ENCODE measurements at places on chromosomes 16 and 17. TPM values are rescaled to one million over a fixed set of nuclear protein-coding genes. Genes with fewer than 3 reads are reported as not detected.

GRCh38 chr16:67963292-67963661 is 5.2 kb downstream of the SLC12A4 start:
- no peak for DNase-seq

DNA sequence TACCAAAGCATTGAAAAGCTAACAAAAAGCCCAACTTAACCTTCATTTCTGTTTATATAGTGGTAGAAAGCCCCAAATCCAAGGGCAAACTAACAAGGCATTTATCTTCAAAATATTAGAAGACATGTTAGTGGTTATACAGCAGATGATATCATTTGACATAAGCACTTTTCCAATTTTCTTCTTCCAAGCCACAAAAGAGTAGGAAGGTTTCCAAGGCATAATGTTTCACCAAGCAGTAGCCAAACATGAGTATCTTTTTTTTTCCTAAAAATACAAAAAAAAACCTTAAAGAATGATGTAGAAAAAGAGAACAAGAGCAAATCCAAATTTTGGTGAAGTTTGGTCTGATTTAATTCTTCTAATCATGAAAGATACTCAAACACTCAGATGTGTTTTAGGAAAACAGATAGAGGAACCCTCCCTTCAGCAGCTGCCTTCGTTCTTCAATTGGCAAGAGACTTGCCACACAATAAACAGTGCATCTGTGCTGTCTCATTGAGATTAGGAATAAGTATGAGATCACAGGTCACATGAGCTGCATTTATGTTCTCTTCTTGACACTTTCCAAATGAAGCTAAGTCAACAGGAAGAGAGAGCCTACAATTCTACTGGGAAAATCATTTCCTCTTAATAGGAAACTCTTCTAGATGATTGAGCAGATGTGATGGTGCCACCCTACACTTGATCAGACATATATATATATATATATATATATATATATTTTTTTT is 106.7 kb downstream of the TTC19 start:
- DNase-seq, result peak; percentile 13

The MYH1 gene
- 15.4 TPM for polyA plus RNA-seq

DNA sequence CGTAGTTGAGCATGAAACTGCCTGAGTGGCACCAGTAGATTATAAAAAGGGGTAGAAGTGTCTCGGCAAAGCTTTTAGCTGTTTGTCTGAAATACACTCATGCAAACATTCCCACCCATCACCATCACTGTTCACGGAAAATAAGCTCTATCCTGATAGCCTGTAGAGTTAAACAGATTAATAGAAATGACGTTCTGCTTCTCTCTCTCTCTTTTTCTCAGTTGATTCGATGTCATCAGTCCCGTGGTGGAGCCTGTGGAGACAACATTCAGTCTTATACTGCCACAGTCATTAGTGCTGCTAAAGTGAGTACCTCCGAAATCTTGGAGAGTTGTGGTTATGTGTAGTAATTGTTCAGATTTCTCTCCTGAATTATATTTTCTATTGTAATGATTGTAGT is 224.7 kb downstream of the BCAS3 start:
- no peak for DNase-seq

- DNase-seq, result no peak
Measured at GRCh38 chr17:2598166-2598565, 4.7 kb downstream of the PAFAH1B1 start.

DNA sequence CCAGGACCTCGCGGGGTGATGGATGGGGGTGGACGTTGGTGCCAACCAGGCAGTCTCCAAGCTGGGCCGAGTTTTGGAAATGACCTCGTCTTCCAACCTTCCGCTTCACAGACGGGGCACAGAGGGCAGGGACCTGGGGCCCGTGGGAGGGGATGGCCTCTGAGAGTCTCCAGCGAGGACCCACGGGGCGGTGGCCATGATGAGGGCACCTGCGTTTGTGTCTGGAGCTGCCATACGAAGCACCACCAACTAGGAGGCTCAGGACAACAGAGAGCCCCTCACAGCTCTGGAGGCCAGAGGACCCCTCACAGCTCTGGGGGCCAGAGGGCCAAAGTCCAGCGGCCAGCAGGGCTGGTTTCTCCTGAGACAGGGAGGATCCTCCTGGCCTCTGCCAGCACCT is 26.5 kb downstream of the SOX8 start:
- DNase-seq, result no peak

DNA sequence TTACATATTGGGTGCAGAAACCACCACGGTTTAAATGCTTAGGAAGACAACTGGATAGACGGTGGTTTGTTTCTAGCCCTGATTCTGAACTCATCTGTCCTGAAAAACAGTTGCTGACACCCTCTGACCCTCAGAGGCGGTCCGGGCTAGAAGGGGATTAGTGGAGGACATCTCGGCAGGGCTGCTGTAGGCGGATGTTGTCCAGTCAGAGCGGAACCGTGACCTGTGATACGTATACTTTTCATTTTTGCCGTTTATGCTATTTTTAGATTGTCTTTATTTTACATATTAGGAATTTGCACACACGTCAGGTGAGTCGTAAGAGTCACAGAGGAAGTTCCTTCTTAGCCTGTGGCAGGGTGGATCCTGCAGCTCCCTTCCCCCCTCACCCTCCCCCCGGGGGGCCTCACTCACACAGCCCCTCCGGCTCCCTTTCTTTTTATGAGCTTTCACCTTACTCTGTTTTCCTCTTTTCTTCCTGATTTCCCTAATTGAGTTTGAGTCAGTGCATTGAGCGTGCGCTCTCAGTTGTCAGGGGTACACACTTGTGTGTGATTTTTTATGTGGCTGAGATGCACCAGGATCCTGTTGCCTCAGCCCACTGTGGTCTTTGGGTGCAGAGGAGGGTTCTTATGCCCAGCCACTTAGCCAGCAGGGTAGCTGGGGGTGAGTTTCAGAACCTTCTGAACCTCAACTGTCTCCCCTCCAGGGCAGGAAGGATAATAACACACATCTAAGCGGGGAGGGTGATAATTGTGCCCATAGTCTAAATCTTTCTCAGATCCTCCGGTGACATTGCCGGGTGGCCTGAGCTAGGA is 211.1 kb upstream of the CHMP6 start:
- DNase-seq, result no peak

The OR1F1 gene
- polyA plus RNA-seq, result not detected

GRCh38 chr16:53781023-53781605 is 77.2 kb downstream of the FTO start:
- DNase-seq, result no peak

DNA sequence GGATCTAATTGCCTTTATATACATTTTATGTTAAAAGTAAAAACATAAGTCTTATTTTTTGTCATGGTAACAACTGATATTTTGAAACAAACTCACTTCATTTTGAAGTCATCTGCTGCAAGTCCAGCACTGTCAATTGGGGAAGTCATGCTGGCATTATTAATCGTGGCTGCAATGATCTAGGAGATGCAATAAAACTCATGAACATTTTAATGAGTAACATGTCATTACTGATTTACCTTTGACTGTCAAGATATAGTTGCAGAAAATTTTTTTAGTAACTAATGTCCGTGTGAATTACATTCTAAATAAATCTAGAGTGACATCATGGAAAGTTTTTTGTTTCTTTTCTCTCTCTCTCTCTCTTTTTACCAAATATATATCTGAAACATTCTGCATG is 17.3 kb upstream of the KRT24 start:
- DNase-seq, result no peak

DNA sequence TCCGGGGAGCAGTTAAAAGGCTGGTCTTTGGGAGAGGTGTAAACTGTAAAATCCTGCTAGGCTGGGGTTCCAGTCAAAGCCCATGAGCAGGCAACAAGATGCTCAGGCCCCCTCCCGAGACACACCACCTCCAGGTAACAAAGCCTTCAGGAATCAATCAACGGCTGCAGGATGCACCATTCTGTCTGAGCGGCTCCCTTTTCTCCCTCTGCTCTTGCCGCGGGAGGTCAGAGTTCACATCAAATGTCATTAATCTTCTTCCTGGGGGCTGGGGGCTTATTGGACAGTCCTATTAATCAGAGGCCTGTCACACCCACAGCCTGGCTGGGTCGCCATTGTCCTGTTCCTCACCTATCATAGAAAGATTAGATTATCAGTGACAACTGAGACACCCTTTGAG is 11.9 kb upstream of the CCDC182 start:
- no peak for DNase-seq

DNA sequence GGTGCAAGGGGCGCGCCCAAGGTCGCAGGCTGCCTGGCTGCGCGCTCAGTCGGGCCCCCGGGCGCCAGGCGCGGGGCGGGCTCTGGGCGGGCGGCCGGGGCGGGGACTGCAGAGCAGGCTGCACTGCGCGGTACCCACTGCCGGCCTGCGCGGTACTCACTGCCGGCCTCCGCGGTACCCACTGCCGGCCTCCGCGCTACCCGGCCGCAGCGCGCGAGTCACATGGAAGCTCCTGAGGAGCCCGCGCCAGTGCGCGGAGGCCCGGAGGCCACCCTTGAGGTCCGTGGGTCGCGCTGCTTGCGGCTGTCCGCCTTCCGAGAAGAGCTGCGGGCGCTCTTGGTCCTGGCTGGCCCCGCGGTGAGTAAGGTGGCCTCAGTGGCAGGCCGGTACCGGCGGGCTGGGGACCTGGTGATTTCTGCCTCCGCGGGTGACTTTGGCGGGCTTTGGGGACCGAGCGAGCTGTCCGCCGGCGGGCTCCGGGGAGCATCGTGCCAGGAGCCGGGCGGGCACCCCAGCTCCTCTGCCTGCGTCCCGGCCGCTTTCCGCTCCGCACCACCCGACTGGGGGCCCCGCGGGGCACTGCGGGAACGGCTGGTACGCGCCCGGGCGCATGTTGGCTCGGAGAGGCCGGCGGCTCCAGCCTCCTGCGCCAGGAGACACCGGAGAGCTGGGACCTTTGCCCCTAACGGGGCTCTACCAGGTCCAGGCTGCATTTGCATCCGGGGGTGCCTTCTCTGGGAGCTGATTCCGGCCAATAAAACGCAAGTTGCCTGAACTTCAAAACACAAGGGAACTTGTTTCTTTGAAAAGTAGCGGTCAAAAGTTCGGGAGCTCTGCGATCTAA is at the start of gene SLC47A1:
Gene SLC47A1 (plus strand): TSS at position 137 of the 844 bp plus-strand sequence. CDS start 86 bp downstream, at position 223.
- DNase-seq, result no peak

DNA sequence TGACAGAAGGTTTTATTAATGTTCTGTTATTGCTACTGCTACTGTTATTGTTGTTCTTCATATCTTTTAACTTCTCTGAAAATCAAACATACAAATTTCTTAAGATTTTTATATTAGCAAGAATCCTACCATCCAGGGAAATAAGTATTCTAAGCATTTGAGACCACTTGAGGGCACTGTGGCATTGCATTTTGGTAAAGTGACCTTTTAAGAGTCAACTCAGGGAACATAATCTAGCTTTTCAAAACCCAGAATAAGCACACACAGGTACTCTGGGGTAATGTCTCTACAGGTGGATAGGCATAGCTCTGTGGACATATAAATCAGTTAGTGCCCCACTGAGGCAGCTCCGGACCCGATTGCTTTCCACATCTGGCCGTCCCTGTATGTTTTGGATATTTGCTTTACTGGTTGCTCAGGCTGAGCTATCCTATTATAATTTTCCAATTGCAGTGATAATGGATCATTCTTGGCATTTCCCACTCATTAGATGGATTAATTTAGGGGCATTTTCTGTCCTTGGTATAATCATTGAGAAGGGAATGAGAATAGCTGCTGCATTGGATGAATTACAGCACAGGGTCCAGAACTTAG is 1425.1 kb upstream of the CDH8 start:
- peak; percentile 52 for DNase-seq

- DNase-seq, result no peak
Measured at GRCh38 chr16:11792410-11793241, 4.4 kb downstream of the ZC3H7A start.

GRCh38 chr17:74325743-74326379 is at the start of gene KIF19:
KIF19 (plus strand) TSS chr17:74326226; CDS start chr17:74326350, 124 bp downstream.
- no peak for DNase-seq

- no peak for DNase-seq
Measured at GRCh38 chr16:10565167-10565566, 15.2 kb downstream of the EMP2 start.
